AG10803 (cell line): ENCODE measurements at places on chromosomes 16 and 17.

DNA sequence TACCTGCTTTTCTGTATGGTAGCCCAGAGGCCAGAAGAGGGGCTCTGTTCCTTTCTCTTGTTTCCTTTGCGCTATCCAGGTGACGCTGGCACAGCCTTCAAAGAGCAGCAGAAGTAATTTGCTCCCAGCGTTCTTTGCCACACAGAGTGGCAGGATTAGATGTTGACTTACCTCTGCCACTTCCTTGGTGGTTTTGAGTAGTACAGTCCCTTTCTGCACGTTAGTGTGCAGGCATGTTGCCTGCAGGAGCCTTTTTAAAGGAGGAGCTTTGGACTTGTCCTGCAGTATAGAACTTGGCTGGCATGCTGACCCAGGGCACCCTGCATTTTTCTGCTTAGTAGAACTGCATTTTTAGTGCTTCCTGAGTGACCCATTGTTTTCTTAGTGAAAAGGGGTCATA lies at the start of gene ABCC11:
ABCC11 (minus strand) TSS at position 229 of the 400 bp plus-strand sequence. CDS start 15,618 bp downstream, outside the sequence.
- DNase-seq: no peak

DNA sequence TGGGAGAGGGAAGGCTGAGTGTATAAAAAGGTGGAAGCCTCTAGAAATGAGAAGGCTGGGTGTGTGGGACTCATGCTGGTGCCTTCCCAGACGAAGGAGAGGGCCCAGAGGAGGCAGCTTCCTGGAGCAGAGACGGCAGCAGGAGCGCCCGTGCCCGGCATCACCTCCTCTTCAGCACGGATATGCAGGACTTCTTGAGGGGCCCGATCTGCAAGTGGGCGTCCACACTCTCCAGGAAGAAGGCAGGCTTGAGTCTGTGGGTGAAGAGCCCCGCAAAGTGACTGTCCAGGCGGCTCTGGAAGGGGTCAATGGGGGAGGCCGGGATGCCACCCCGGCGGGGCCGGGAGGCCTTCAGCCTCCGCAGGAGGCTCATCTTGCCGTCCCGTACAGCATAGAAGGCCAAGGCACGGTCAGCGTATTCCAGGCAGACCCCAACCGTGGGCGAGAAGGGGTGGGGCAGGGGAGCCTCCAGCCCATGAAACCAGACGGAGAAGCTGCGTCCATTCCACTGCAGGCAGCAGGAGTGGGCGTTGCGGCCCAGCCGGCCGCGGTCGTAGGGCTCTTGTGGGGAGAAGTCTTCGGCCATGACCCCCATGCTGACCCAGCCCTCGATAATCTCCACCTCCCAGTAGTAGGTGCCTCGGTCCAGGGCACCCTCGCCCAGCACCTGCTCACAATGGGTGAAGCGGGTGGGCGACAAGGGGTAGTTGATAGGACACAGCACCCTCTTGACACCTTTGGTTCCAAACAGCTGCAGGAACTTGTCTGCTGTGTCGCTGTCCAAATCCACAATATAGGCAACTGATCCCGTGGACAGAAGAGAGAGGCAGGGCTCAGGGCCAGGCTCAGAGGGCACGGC lies 3.8 kb downstream of the TRIM47 start:
- no peak for DNase-seq

- no peak for DNase-seq
Measured at GRCh38 chr17:75047398-75048098, 523 bp downstream of the KCTD2 start.

DNA sequence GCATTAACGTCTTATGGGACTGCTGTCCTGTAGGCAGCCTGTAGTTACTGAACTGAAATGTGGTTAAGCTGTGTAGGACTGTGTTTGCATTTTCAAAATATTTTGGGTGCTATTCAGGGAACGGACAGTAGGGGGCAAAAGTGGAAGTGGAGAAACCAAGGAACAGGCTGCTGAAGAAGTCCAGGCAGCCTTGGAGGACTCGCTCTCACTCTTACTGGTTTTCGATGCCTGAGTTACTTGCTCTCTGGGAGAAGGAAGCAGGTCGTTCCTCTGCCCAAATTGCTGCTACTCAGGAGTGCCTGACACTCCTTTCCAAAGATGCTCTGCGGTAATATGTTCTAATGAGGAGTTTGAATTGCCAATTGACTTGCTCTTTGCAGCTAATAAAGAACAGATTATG lies 64.5 kb upstream of the RBFOX1 start:
- DNase-seq: no peak

- DNase-seq: no peak
Measured at GRCh38 chr16:9610727-9611126, 519.3 kb downstream of the HAPSTR1 start.

GRCh38 chr17:62712171-62712581 lies 84.7 kb downstream of the MRC2 start:
- DNase-seq: no peak

GRCh38 chr16:10282367-10282766 lies 100.1 kb upstream of the GRIN2A start:
- DNase-seq: no peak

DNA sequence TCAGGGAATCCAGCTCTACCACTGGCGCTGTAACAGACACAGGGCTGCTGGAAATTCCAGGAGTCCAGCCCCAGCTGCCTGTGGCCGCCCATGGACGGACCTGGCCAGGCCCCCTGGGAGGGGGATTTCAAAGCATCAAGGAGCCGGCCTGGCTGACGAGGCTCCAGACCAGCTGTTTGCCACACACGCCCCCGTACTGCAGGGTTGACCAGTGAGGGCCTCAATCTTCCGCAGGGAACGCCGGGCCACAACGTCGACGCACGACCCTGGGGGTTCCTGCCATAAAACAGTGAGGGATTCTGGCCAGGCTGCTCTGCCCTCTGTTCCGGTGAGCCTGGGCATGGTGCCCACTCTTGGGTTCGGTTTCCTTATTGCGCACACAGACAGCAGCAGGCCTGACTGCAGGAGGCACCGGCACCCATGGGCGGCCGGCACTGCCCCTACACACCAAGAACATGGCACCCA lies 3.7 kb downstream of the LMF1 start:
- DNase-seq: no peak

DNA sequence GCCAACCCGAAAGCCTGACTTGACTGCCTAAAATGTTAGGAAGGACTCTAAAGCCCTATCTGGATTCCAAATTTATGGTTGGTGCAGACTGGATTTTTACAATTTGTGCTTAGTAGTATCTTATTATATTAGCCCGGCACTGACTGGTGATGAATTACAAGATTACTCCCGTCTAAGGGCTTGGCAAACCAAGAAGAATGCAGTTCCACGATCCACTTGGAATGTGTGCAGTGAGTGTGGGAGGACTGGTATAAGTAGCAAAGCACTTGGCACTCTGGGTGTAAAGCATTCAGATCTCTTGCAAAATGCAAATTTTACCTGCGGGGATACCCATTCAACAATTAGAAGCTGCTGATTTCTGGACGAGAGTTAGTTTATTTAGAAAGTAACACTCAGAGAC lies 539.4 kb downstream of the MAF start:
- no peak for DNase-seq

DNA sequence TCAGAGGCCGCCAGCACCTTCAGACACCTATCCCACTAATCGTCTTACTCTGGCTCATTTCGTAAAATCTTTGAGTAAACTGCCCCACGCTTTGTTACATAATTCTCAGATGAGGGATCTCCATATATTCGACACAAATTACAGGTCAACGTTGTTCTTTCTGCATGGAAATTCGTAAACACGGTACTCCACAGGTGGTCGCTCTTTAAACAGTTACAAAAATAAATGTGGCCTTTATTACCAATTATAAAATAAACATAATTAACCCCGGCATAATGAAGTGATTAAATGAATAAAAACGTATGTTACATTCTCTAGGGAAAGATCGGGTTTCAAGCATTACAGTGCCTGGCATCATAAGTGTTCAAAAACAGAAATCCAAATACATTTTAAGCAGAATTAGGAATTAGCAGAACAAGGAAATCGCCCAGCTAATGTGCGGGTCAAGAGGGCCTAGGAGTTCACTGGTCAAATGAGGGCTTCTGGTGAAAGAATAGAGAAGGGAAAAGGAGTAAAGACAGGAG lies 943 bp upstream of the PIP4K2B start:
- DNase-seq: no peak

DNA sequence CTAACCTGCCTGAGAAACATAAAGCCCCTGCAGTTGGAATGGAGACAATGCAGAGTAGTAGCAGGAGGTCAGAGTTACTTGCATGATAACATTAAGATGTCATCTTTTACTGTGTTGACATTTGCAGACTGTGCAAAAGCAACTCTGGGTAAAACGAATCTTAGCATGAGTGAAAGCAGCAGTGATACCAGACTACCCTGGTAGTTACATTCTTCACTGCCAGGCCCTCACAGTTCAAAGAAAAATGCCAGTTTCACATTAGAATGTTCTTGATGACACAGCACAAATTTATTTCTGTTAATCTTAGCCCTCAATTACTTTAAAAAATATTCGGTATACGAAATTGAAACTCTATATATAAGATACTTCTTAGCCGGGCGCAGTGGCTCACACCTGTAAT lies 12.2 kb downstream of the MPHOSPH6 start:
- DNase-seq: peak; percentile 9

GRCh38 chr16:17590711-17591654 lies 120.2 kb upstream of the XYLT1 start:
- peak; percentile 19 for DNase-seq

- DNase-seq: peak; percentile 43
Measured at GRCh38 chr16:56851671-56852400, 13.2 kb upstream of the SLC12A3 start.

DNA sequence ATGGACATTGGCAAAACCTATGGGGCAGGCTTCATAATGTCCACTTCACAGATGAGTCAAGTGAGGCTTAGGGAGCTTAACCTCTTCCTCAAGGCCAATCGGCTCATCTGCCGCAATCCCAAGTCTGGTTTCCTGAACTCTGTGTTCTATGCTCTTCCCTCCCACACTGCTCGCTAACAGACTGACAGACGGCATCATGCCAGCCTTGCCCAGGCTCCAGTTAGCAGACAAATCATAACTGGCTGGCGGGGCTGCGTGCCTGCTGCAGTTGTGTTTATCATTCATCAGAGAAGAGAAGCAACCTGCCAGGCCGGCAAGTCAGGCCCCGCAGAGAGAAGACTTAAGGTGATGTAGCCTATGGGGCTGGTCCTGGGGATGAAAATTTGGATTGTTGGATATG lies 216.2 kb upstream of the ASIC2 start:
- no peak for DNase-seq

DNA sequence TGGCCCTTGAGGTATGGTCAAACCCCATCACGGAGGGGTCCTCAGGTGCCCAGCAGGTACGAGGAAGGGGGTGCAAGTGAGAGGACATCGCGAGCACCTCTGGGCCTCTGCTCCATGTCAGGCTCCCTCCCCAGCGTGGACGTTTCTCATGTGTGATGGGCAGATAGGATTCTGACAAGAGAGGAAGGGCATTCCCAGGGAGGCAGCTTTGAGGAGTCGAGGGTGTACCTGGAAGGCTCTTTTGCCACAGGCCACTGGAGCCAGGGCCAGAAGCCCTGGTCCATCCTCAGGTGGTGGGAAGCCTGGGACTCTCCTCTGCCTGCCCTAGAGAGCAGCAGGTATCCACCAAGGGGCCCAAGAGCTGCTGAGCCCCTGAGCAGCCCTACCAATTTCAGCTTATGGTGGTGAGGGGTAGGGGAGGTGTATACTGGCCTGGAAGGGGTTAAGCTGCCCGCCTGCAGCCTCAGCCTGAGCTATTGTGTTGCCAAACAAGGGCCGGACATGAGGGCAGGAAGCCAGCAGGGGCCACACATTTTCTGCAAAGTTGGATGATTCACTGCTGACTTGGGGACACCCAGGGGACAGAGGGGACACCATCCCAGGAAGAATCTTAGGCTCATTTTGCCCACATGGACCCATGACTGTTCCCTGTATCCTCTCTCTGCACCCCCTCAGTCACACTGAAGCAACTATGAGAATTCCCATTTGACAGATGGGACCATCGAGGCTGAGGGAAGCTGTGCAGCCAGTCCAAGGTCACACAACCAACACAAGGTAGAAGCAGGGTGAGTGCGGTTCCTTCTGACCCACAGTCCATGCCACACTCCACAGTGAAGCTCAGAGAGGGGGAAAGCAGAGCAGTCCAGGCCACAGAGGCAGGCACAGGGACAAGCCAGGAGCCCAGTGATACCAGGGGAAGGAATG lies 1.7 kb downstream of the CDH5 start:
- no peak for DNase-seq

DNA sequence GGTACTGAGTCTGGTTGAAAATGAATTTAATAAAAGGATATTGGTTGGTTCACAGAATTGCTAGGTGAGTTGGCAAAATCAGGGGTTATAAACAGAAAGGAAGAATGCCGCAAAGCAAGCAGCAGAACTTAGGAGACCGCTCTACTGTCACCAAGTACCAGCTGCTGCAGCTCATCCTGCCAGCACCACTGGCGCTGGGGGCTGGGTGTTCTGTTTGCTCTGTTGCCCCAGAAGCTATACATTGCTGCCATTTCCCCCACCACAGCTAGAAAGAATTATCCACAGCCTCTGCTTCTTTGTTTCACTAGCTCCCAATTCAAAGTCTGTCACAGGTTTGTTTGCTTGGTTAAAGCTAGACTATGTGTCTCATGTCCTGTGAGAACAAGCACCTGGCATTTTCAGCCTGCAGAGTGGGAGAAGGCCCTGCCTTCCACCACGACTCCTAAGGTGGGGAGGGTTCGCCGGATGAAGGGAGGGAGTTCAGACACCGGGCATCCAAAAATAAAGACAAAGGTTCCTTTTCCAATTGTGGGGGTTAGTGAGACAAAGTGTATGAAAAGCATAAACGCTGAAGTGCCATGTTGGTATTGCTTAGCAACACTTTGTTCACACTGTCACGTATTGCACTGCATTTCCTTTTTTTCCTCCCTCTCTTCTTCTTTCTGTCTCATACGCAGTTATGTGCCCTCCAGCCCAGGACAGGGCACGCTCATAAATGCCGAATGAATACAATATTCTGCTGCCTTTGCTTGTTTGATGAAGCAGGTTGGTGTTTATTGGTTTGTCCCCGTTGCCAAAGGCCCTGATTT lies 9.6 kb upstream of the CPD start:
- DNase-seq: no peak

GRCh38 chr17:67438667-67439066 lies 61.6 kb downstream of the PITPNC1 start:
- DNase-seq: no peak

GRCh38 chr16:2712063-2712441 lies 8.0 kb downstream of the PRSS27 start:
- no peak for DNase-seq

DNA sequence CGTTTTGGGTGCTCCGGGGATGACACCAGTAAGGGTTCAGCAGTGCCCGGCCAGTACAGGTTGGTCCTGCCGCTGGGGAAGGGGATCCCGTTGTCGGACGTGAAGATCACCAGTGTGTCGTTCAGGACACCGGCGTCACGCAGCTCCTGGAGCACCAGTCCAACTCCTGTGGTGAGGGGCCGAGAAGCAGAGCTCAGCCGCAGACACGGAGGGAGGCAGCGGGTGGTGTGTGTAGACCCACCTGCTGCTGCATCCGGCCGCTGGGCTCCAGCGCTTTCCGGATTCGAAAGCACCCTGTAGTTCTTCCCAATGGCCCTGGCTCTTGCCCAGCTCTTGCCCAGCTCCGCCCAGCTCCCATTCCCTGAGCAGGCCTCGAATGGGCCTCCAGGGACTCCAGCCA lies 8.0 kb downstream of the SGSH start:
- DNase-seq: no peak

- no peak for DNase-seq
Measured at GRCh38 chr16:9343276-9343675, 251.8 kb downstream of the HAPSTR1 start.

- no peak for DNase-seq
Measured at GRCh38 chr17:49393491-49394255, 21.0 kb downstream of the PHB1 start.
